ENCODE measurements at places on chromosomes 3 and 15.

DNA sequence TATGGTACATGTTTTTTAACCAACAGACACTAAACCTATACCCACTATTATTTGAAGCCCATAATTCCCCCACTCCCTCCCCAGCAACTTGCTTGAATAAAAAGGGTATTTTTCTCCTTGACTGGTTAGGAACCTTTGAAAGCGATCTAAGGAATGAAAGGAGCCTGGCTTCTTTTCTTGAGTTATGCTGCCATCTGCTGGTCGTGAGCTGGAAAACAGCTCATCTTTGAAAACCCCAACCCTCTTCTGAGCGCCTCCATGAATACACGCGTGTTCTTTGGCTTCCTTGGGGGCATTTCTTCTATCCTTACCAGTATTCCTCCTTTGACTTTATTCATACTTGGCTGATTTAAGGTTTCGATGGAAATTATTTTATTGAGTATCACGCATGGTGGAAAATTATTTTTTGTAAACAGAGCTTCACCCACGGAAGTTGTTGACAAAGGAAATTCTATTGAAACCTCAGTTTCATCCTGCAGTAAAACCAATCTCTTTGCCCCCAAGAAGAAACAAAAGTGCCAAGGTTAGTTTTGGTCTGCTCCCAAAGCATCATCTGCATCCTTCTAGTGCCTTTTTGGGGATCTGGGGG, 171.6 kb downstream of the SV2B start:
- DNase-seq: no peak

GRCh38 chr3:127204841-127205582, 12.1 kb downstream of the PRR23E start:
- no peak for DNase-seq

GRCh38 chr3:36957862-36958686, 13.2 kb upstream of the TRANK1 start:
- DNase-seq: no peak

GRCh38 chr3:146818866-146819265, 213.7 kb upstream of the PLSCR5 start:
- no peak for DNase-seq

DNA sequence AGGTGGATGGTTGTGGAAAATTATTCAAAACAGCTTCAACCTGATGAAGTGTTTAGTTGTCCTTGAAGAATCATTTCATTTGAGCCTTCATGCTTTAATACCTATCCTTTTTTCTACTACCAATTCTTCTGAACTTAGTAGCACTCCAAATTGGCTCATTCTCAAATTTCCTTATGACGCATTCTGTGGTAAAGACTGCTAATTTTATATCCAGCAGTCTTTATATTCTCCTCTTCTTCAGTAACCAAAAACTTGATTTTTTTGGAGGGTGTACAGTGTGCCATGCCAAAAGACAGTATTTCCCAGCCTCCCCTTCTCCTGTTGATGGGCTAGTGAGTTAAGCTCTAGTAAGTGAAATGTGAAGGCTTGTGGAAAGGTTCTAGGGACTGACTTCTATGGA, 25.2 kb downstream of the CGNL1 start:
- DNase-seq: no peak

DNA sequence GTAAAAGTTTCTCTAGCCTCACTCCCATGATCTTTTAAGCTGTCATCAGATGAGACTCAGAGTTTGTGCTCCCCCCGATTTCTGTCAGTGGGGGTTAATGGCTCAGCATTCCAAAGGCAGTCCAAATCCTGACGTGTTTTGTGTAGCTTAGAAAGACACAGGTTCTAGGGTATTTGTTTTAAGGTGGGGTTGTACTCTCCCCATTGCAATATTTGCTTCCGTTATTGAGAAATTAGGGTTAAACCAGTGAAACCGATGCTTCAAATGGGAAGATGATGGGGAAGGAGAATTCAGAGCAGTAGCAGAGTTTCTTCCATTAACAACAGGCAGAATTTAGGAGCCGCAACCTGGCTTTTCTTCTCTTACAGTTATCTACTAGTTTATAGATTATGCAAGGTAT, 3.4 kb downstream of the PIGB start:
- DNase-seq: no peak

DNA sequence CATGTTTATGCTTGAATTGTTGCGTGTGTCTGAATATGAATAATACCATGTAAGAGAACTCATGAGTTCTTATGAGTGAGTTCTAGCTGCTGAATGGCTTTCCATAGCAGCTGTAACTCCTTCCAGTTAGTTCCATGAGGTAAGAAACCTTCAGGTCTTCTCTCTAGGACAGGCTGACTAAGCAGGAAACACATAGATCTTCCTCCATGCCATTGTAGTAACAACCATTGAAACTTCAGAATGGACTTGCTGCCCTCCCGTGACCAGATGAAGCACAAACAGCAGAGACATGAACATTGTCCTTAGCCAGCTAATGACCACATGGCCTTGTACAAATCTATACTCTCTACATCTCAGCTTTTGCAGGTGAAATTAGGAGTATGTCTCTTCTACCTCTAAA, 200.0 kb downstream of the ZNF385D start:
- DNase-seq: no peak

GRCh38 chr3:36060950-36061349, 319.4 kb upstream of the STAC start:
- no peak for DNase-seq

- no peak for DNase-seq
These were observed 28.2 kb downstream of the MYL3 start for GRCh38 chr3:46835054-46835453.

Data from GM06990 (cell line).